Hematopoietic multipotent progenitor cell treated with erythropoietin and hydrocortisone succinate and interleukin-3 and kit ligand, for 6 days (in vitro differentiated cells): ENCODE measurements at places on chromosomes 1 and 21.

- no peak for DNase-seq
These were observed 184.3 kb upstream of the LMO4 start for GRCh38 chr1:87144316-87144895.

- DNase-seq: no peak
These were observed 33.5 kb downstream of the CFAP74 start for GRCh38 chr1:1969953-1970716.

GRCh38 chr1:76274302-76274701 is 199.8 kb downstream of the ST6GALNAC3 start:
- DNase-seq: no peak

DNA sequence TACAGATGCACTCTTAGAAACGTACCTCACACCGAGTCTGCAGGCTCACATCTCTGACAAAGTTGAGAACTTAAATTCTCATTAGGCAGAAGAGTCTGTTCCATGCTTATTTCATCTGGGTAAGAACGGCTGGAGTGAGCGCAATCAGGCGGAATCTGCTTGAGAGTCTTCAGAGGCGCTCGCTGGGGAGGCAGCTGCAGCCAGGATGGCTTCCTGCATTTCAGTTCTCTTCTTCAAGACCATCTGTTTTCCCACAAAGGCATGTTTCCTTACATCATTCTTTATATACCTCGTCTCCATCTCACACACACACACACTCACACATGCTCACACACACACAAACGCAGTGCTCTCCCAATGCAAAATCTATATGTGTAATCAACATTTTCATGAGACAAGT is 497.1 kb downstream of the AJAP1 start:
- no peak for DNase-seq

DNA sequence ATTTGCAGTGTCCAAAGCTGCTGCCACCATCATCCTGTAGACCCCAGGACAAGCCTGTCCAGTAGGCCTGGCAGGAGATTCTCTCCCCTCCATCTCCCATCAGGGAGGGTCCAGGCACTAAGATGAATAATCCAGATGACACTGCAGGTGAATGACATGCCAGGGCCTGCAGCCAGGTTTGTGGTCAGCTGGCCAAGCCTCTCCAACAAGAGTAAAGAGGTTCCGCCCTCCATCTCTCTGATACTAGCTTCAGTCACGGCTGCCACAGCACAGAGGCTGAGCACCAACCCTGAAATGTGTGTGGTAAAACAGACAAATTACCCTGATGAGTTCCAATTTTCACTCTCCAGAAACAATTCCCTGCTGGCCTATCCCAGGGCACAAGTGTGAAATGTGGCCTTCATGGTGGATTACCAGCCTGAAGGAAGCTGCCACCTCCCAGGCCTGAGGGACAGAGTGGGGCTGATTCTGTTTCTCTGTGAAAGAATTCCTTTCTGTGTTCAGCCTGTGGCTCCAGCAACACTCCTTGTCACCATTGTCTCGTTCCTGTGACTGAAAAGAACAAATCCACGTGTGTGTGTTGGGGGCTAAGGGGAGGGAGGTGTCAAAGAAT is 19.9 kb upstream of the LHX4 start:
- DNase-seq: no peak

GRCh38 chr1:107110326-107110725 is 30.5 kb upstream of the NTNG1 start:
- DNase-seq: no peak

GRCh38 chr1:11566042-11566850 is 87.3 kb downstream of the DISP3 start:
- DNase-seq: no peak

DNA sequence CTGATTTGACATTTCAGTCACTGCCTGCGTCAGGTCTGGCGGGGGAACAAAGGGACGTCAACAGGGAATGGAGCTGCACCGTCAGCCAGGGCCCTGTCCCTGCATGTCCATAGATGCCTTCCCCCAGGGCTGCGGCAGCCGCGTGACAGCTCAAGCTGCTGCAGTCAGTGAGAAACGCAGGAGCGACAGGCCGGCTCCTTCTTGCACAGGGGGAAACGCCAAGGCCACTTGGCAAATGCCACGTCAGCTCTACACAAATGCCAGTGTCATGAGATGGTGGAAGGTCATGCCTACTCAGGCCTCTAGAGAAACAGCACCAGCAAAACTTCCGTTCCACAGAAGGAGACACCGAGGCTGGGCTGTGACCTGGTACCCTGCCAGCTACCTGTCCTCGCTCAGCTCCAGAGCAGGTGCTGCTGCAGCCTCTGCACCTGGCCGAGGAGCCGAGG is 37.7 kb downstream of the SYF2 start:
- no peak for DNase-seq

- no peak for DNase-seq
These were observed 26.5 kb downstream of the CXADR start for GRCh38 chr21:17539323-17539722.

DNA sequence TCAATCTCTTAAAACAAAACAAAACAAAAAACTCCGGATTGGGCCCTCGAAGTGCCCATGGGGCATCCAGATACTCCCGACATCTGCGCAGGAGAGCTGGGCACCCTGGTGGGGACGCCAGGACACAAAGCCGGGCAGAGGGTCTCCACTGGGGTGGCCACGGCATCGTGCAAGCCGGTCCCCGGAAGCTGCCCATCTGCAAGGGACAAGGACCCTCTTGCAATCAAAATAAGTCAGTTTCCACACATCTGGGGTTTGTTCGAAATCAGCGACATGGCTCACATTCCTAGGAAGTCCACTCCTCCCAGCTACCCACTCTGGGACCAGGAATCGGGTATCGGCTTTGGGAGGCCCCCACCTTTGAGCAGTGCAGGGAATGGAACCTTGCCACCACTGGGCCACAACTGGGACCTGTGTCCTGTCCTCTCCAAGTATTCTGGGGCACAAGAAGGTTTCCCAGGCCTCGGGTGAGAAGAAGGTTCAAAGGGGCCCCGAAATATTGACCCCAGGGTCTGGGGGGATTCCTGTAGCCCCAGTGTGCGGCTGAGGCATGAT is 4.6 kb upstream of the PRDM16 start:
- DNase-seq: no peak

DNA sequence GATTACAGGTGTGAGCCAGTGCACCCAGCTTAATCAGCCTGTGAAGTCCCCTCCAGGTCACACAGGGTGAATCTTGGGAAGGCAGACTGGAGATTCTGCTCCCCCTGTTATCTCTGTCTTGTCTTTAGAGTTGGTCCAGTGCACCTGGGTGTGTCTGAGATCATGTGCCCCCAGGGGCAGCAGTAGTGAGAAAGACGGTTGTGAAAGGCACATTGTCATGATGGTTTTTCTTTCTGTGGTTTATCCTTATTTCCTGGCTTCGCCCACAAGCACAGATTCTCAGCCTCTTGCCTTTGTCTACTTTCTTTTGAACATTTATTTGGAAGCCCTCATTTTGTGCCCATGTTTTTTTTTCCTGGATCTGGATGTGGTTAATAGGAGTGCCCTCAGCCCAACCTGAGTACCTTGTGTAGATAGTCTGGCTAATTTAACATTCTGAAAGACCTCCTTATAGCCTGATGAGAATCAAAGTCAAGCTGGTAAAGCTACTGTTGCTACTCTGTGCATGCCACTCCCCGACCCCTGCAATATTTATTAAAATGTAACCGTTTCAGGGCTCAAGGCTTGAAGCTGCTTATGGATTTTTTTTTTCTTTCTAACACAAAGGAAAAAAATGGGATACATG is 23.7 kb downstream of the UCK2 start:
- DNase-seq: peak; percentile 90

- DNase-seq: no peak
These were observed 9.4 kb upstream of the RGS13 start for GRCh38 chr1:192626366-192627179.

DNA sequence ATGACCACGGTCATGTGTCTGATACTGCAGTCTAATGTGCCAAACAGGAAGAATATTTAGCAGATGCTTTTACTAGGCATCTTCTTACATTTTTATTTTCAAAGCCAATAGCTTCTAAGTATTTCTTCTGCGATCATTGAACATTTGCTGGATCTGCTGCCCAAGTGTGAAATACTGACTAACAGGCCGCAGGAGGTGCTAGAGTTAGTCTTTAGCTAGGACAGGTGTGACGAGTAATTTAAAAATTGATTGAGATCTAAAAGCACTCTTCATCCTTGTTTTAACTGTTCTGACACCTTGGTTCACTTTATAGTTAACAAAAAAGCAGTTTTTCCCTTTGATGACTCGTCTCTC is 748 bp upstream of the FAM78B start:
- DNase-seq: no peak

DNA sequence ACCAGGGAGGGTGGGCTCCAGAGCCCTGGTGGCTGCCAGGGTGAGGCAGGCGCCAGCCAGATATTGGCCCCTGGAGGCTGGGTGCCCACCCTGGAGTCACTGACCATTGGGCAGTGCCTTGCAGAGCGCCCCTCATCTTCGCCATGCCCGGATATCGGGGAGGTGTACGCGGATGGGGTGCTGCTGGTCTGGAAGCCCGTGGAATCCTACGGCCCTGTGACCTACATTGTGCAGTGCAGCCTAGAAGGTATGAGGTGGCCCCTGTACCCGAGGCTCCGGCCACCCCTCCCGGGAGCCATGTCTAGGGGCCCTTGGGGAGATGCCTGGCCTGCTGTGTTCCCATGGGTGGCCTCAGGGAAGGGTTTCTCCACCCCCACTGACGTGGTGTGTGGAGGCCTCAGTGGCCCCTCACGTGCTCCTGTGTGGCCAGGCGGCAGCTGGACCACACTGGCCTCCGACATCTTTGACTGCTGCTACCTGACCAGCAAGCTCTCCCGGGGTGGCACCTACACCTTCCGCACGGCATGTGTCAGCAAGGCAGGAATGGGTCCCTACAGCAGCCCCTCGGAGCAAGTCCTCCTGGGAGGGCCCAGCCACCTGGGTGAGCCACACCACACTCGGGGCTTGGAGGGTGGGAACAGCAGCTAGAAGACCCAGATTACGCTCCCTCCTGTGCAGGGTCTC is 30.9 kb downstream of the TRIM11 start:
- no peak for DNase-seq

GRCh38 chr1:245572709-245573108 is 417.9 kb downstream of the KIF26B start:
- no peak for DNase-seq

DNA sequence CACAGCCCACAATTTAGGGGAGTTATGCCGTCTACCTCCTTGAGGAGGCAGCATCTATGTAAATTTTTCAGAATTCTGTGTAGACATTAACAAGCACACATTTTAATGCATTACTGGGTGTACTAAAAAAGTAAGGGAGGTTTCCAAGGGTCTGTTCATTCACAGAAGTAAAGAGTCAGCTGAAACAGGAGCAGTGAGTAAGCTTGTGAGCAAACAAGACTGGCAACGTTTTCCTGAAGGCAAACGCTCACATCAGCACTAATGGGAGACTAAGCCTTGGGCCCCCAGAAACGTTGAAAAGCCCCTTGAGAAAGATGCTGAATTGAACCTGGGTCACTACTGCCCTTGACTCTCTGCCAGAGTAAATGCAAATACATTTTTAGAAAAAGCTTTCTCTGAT is 25.7 kb downstream of the RPRD2 start:
- no peak for DNase-seq

- no peak for DNase-seq
These were observed 593.8 kb downstream of the MATN1 start for GRCh38 chr1:30129421-30130055.

DNA sequence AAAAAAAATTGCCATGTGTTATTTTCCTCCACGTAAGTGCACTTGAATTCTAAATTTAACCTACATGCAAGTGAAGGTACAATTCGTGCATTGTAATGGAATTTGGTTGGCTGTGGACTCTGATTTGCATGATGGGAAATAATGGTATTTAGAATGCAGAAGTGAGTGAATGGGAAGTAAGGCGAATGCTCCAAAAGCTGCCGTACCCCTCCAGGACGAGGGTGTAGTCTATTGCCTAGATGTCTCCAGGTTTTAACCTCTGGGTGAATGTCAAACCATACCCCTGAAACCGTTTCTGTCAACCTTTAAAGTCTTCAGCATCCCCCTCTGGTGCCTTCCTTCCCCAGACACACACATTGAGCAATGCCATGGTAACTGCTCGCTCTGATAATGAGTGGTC is 44.5 kb downstream of the KIAA0040 start:
- no peak for DNase-seq

GRCh38 chr1:99644279-99645004 is 1.5 kb upstream of the PALMD start:
- DNase-seq: peak; percentile 5
